Stimulated activated CD4-positive, alpha-beta T cell treated with anti-CD3 and anti-CD28 coated beads, TNF-alpha, amount 100 ng/mL, for 4 hours (primary cell): ENCODE measurements at places on chromosomes 11 and 22.

DNA sequence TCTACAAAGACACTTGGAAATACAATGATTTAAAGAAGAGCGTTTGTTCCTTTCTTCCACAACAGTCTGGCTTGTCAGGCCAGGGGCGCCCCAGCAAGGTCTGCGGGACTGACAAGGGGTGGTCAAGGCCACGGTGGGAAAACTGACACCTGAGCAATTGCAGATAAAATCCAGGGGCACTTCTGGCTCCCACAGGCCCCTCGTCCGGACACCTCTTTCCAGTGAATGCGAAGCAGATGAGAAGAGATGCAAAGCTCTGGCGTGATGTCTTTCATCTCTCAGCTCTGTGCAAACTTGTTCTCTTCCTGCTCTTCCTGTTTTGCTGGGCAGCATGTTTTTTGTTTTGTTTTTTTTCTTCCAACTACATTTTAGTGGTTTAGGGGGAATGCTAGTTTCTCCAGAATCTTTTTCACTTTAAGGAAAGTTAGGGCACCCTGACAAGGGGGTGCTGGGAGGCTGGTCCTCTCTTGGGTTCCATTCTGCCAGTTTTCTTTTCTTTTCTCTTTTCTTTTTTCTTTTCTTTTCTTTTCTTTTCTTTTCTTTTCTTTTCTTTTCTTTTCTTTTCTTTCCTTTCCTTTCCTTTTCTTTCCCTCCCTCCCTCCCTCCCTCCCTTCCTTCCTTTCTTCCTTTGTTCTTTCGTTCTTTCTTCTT is 11.1 kb upstream of the CBX6 start:
- no peak for DNase-seq

GRCh38 chr11:35639591-35640179 is 21.4 kb downstream of the FJX1 start:
- no peak for DNase-seq

DNA sequence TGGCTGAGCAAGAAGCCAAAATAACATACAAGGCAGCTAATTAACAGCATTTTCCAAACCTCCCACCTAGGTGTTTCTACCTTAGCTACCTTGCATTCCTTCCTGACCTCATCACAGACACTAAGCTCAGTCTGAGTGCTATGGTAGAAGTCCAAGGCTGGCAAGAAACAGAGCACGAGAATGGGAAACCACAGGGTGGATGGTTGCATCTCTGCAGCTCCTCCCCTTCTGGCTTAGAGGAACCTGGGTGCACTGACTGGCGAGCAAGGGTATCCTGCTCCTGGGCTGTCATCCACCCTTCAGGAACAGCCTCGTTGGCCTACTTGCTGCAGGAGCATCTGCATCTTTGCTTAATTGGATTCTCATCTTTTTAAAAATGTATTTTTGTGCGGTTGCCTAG is 73.1 kb upstream of the KIRREL3 start:
- DNase-seq: no peak

GRCh38 chr11:87878373-87878825 is 296.8 kb downstream of the RAB38 start:
- no peak for DNase-seq

DNA sequence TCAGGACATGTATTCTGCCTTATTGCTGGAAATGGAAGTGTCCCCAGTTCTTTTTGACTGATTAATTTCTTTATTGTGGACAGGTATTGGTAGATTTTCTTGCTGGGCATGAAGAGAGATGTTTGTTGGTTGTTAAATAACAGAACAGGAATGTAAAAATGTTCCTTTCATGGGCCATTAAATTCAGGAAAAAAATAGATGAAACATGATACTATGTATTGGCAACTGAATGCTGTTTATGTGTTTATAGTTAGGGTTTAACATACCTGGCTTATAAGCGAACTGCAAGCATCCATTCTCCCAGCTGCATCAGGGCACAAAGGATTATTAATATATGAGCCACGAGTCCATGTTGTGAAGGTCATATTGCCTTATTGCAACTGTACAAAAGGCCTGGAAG is 368.5 kb downstream of the NELL1 start:
- no peak for DNase-seq

DNA sequence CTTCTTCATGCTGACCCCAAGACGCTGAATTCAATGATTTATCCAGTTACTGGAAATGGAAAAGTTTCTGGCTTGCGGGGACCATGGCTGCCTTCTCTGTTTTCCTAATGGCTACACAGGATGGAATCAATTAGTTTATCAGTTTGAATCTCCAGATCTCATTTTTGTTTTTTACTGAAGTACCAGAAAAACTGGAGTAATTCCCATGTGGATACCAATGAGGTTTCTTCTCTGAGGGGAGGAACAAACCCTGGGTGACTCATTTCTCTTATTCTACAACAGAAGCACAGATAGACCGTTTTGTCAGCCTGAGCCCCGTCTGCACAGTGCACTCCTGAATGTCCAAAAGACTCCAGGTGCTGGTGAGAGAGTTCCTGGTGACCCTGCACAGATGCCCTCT is 3.4 kb downstream of the ZNF195 start:
- DNase-seq: no peak

- no peak for DNase-seq
Observed at GRCh38 chr22:50192436-50193204, 6.9 kb downstream of the TRABD start.

DNA sequence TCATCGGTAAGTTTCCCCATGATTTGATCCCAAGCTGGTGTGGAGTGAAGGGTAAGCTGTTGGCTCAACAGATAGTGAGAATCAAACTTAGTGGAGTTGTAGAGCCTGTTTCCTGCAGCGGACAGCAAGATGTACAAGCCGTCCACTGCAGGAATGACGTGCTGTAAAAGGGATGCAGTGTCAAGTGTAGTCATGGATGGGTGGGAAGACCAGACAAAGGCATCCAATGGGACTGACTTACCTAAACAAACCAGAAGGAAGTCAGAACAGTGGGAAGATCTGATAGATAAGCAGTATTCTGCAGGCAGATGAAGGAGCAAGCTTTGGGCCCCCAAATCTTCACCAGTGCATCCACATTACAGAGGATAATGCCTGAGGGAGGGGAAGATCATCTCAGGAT is 8.8 kb downstream of the ZBTB16 start:
- DNase-seq: no peak

DNA sequence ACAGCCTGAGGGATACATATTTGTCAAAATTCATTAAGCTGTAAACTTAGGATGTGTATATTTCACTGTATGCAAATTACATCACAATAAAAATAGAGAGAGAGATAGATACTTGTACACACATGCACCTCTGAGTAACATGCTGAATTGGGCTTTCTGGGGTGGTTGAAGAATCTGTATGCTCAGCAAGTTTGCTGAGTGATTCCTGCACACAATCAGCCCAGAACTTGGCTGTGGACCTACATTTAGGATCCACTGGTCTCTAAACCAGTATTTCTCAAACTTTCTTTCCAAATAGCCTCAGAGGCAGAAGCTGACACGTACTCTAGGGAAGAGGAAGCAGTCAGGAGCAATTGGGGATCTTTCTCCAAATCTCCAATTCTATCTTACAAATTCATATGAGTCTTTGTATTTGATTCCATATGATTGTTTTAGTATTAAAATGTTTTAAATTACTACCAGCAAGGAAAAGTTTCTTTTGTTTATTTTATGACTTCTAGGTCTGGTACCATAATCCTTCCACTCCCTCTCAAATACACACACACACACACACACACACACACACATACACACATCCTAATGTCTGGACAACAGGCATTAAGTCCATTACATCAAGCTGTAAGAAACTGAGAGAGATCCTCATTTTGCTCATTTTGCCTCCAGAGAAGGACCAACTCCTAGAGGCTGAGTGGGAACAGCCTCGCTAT is 20.0 kb downstream of the SYT13 start:
- no peak for DNase-seq

DNA sequence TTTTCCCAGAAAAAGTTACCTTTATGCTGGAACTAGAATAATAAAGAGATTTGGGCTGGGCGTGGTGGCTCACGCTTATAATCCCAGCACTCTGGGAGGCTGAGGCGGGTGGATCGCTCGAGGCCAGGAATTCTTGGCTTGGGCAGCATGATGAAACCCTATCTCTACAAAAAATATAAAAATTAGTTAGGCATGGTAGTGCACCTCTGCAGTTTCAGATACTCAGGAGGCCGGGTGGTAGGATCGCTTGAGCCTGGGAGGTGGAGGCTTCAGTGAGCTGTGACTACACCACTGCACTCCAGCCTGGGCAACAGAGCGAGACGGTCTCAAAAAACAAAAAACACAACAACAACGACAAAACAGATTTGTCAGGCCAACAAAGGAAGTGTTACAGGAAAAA is 119.3 kb upstream of the OR9Q1 start:
- DNase-seq: no peak

DNA sequence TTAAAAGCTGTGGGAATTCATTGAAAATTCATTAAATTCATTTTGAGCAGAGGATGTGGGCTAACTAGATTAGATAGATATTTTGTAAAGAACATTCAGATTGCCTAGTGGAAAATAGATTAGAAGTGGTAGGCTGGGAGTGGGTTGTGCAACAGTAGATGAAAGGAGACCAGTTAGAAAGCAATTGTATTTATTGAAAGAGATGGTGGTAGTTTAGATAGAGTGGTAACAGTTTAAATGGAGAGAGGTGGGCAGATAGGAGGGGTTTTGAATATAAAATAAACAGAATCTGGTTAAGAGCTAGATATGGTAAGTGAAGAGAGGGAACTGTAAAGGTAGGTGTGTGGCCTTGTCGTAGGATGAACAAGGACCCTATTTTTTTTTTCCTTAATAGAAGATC is 34.5 kb downstream of the METTL15 start:
- no peak for DNase-seq

DNA sequence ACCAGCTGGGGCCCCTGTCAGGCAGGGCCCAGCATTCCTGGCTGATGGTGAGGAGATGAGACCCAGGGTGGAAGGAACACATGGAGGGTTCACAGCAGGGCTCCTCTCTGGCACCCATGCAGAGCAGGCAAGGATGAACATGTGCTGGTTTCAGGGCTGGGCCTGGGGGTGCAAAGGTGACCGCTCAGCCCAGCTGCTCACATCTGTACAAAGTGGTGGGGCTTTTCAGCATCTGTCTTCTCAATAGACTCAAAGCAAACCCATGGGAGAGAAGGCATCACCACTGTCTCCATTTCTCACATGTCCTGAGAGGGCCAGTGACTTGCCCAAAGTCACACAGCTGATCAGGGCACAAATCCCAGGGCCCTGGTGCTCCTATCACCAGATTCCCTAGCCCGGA is 27.3 kb upstream of the TCF20 start:
- no peak for DNase-seq

- DNase-seq: no peak
Observed at GRCh38 chr11:113134626-113135025, 173.4 kb downstream of the NCAM1 start.

DNA sequence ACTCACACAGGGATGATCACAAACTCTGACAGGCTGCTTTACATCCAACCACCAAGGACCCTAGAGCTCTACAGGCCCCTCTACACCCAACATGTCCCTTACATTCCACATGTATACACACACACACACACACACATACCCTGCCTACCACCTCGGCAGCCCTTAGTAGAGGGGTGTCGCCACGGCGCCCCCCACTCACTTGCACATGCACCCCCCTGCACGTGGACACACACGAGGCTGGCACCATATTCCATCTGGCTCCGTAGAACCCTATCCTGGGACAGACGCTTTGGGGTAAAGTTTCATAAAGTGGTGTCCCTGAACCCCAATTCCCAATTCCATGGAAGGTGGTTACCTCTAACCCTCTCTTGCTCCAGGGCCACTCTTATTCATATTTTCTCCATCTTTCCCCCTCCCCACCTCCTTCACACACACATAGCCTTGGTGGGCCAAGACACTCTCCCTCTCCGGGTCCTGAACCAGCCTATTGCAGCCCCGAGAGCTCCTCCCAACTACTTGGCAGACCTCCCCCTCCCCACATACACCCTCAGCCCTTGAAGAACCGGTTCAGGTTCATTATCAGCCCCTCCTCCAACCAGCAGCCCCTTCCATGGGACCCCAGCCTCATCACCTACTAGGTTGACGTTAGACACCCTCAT is 809 bp downstream of the PDE2A start:
- DNase-seq: no peak

DNA sequence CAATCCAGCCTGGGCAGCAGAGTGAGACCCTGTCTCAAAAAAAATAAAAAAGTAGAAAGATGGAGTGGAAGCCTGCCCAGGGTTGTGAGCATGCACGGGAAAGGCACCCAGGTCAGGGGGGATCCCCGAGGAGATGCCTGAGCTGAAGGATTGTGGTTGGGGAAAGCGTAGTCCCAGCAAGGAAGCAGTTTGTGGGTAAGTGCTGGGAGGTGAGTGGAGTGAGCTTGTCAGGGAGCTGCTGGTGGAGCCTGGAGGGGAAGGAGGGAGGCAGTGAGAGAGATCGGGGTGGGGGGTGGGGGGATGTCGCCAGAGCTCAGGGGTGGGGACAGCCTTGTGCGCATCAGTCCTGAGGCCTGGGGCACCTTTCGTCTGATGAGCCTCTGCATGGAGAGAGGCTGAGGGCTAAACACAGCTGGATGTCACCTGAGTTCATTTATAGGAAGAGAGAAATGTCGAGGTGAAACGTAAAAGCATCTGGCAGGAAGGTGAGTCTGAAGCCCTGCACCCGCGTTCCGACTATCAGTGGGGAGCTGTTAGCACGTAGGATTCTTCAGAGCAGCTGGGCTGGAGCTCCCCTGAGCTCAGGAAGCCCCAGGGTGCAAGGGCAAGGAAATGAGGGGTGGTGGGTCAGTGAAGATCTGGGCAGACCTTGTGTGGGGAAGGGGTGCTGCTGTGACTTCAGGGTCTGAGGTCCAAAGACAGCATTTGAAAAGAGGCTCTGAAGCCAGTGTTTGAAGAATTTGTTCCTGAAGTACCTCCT is 10.2 kb downstream of the TMEM121B start:
- DNase-seq: no peak

DNA sequence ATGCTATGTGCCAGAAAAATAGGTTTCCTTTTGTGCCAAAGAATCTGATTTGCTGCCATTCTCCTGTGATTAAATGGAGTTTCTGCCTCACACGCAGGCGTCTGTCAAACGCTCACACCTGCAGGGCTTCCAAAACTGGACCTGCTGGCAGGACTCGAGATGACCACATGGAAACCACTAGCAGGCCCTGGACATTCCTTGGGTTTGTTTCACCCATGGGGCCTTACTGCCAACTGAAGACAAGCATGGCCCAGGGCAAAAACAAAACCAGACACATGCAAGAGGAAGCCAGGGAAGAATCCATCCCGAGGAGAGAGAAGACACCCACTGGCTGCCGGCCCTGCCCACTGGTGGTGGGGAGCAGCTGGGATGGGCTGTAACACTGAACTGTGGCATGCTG is 55.9 kb upstream of the MN1 start:
- no peak for DNase-seq

DNA sequence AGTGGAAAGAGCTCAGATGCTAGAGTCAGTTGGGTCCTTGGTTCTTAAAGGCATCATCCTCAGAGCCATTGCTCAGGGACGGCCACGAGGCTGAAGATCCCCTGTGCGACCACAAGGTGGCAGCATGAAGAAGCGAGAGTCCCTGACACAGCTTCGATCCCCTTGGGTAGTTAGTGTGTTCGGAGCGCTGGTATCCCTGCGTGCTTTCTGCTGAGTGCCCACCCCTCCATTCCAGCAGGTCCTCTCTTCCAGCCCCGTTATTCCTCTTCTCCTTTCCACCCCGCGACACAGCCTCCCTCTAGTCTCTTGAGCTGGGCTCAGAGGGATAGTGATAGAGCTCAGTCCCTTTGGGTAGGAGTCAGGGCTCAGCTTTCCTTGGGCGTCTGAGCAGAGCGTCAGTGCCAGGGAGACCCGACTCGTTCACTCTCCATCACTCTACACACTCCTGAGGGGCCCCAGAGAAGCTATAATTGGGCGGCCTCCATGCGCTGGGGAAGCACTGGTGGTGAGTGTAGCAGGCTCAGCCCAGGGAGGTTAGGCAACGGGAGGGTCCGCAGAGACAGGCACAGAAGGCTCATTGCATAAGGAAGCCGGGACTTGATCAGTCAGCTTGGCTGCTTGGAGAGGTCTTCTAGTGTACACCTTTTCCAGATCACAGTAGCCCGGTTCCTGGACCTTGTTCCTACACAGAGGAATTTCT is at the start of gene OR51D1:
OR51D1 (plus strand) TSS at position 516 of the 700 bp plus-strand sequence. CDS start 2,314 bp downstream, outside the sequence.
- DNase-seq: peak; percentile 31
